ENCODE measurements at places on chromosomes 13 and 19.

GRCh38 chr13:31756346-31756745 is 17.0 kb downstream of the RXFP2 start:
- DNase-seq: peak; percentile 97

DNA sequence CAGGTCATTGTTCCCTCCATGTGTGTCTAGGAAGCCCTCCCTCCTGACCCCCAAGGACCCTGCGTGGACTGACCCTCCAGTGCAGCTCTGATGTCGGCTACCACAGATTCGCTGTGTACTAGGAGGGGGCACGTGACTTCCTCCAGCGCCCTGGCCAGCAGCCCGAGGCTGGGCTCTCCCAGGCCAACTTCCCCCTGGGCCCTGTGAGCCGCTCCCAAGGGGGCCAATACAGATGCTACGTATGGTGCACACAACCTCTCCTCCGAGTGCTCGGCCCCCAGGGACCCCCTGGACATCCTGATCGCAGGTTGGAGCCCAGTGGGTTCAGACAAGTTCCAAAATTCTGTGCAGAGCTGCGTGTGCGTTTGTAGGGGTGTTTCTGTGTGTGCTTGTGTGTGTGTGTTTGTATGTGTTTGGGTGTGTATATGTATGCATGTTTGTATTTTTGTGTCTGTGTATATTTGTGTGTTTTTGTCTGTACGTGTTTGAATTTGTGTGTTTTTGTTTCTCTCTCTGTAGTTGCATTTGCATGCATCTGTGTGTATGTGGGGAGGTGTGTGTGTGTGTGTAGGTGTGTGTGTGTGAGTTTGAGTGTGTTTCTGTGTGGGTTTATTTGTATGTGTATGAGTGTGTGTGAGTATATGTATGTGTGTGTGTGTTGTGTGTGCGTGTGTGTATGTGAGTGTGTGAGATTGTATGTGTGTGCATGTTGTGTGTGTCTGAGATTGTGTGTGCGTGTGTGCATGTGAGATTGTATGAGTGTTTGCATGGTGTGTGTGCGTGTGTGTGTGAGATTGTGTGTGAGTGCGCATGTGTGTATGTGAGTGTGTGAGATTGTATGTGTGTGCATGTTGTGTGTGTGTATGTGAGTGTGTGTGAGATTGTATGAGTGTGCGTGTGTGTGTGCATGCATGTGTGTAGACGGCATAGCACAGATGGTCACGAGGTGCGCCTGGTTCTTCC is 21.4 kb upstream of the LILRA2 start:
- no peak for DNase-seq

DNA sequence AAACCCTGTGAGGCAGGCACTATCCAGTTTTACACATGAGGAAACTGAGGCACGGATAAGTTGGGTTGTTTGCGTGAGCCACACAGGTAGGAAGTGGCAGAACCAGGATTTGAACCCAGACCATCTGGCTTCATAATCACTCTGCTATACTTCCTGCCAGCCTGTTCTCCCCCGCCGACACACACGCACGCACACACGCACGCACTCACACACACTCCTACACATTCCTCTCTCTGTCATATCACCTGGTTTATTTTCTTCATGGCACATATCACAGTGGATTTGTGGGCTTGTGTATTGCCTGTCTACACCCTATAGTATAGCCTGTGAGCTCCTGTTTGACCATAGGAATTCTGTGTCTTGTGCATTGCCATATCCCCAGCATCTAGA is 140.0 kb downstream of the SIPA1L3 start:
- no peak for DNase-seq

DNA sequence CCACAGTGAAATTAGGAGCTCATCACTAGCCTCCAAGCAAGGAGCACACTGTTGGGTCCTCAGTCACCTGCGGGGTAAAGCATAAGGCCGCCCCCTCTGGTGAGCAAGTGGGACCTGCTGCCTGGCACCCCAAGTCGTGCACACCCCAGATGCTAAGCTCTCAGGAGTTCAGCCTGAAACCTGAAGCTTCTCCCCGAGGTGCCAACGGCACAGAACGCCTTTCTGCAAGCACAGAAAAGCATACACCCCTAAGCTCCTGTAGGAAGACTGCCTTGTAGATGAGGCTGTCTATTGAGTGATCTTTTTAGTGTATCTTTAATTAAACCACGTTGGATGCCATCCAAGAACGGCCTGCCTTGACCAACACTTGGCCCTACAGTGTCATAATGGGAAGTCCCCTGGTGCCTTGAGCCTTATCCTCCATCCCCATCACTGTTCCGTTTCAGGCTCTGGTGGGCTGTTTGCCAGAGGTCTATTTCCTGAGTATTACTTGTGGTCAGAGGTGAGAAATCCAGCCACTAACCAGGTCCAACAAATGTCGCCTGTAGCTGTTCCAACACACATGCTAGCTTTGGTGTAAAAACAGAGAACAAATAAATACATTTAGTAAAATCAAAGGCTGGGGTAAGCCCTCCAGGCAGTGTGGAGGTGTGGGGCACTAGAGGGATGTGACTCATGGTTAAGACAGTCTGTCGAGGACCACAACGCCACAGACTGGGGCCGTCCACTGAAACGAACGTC is 44.8 kb downstream of the C13orf42 start:
- peak; percentile 91 for DNase-seq

DNA sequence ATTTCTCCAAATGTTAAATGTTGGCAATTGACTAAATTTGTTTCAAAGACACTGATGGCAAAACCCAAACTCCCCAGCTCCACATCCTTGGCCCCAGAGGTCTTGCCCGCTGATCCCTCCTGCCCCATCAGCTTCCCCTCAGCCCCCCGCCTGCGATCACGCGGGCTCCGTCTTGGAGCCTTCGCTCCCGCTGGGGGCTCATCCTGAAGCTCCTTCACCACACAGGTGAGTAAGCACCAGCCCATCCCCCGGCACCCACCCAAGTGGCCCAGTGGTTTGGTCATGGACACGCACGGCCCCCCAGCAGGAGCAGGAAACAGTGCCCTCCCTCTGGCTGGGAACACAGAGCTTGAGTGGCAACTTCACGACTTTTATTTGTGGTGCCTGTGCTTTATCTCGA is 14.9 kb downstream of the EPS8L1 start:
- no peak for DNase-seq

- no peak for DNase-seq
These were observed 27.5 kb upstream of the OBI1 start for GRCh38 chr13:78686461-78686860.

DNA sequence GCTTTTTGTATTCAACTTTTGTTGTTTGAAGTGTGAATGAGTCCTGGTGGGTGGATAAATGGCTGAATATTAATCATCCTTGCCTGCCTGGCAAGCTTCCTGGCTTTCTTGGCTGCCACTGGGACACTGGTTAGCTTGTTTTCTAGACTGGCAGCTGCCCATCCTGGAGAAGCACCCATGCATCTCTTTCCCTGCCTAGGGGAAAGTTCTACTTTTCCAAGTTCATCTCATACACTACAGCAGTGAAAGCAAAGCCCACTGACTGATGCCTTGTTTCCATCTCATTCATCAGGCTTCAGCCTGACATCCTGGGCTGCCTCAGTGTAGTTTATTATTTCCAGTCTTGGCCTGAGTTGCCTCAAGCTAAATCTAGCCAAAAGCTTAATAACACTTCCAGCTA is 244.8 kb downstream of the PCDH20 start:
- peak; percentile 42 for DNase-seq
